Stimulated activated CD4-positive, alpha-beta T cell treated with anti-CD3 and anti-CD28 coated beads, Interleukin-4, amount 100 ng/mL, for 1 hour (primary cell): ENCODE measurements at places on chromosomes 4 and X.

DNA sequence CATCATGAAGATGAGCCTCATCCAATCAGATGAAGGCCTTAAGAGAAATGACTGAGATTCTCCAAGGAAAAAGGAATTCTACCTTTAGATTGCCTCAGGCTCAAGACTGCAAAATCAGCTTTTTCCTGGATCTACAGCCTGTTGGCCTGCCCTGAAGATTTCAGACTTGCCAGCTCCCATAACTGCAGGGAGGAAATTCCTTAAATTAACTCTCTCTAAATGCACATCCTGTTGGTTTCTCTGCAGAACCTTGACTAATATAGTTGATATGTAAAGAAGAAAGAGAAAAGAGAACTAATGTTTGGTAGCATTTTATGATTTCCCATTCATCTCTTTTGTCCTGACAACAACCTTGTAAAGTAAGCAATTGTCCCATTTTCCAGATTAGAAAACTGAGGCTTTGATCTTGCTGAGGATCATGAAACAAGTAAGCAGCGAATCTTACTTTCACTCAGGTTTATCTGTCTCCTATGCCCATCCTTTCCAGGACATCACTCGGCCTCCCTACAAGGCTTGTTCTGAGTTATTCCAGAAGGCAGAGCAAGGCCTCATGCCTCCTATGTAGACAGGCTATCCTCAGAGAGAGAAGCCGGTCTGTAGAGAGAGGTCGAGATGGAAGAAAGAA is 115.0 kb upstream of the LDB2 start:
- no peak for DNase-seq

- DNase-seq: no peak
Measured at GRCh38 chr4:38529189-38530115, 134.5 kb upstream of the KLF3 start.

GRCh38 chrX:11329021-11329420 is 35.8 kb downstream of the AMELX start:
- no peak for DNase-seq

GRCh38 chrX:124501586-124501985 is 155.2 kb downstream of the SH2D1A start:
- no peak for DNase-seq

GRCh38 chr4:153788413-153789276 is at the start of gene SFRP2:
SFRP2 (minus strand) TSS chr4:153789083; CDS start chr4:153788835, 248 bp downstream.
- DNase-seq: no peak

DNA sequence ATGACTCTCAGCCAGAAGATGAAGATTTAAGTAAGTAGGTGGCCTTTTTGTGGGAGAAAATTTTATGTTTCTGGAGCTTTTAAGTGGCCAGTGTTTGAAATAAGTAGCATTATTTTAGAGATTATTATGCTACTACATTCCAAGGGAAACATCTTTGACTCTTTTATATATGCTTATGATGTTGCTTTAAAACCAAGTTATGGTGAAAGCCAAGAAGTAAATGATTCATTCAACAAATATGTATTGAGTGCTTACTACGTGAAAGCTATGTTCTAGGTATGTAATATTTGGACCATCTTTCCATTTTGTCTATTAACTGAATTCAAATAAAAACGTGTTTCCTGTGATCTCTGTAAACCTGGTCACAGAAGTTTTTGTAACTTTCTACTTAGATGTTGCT is 58.3 kb downstream of the ZFX start:
- no peak for DNase-seq

GRCh38 chr4:111441687-111442086 is 703.6 kb upstream of the FAM241A start:
- no peak for DNase-seq

DNA sequence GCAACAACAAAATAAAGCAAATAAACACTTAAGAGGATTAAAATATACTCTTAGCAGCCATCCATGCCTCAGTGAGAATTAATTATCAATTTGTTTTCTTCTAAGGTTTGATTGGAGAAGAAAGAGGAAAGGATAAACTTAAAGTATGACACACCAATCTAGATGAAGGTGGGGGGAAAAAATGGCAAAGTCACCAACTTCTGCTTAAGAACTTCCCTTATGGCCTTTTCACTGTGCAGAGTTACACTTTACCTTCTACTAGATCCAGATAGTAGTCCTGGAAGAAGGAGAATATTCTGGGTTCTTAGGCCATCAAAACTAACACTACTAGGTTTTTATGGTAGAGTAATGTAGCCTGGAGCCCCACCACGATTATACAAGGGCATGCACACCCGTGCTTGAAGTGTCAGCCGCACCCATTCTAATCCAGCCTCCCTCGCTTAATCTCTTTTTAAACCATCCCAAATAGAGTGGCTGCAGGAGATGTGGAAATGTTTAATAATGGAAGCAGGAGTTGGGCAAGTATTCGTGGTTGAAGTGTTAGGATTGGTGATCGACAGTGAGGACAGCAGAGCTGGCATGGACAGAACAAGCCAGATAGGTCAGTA is 14.1 kb downstream of the ENPEP start:
- DNase-seq: no peak

- DNase-seq: no peak
Measured at GRCh38 chr4:3706111-3706511, 60.1 kb upstream of the ADRA2C start.

DNA sequence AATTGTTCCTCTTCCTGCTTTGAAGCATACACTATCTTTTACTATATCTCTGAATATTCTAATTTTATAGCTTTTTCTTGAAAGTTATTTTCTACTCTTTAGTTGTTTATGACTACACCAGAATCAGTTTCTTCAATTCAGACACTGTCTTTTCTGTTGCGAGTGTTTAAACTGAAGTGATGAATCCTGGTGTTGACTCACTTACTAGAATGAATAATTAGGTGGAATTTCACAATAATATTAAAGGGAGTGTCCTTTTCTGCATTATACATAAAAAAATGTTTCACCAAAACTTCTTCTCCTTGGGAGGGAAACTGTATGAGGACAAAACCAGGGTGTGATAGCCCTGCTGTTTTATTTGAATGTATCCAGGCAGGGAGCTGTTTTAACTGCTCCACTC is 1383.1 kb downstream of the C4orf33 start:
- no peak for DNase-seq

- no peak for DNase-seq
Measured at GRCh38 chr4:164252286-164252685, 501.6 kb upstream of the SMIM31 start.

DNA sequence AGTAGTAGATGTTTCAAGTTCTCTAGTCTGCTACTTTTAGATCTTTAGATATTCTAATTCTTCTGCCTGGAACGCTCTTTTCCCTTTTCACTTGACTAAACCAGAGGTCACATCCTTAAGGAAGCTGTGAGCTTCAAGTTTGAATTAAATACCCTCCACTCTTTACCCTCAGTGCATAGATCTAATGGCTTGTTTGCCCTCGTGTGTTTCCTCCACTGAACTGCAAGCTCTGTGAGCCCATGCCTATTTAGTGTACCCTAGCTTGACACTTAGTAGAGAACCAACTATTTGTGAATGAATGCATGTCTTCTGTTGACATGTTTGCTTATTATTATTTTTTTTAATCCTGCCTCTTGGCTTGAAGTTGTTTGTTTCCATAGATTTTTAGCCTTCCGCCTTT is 138.3 kb downstream of the PDE5A start:
- DNase-seq: no peak

DNA sequence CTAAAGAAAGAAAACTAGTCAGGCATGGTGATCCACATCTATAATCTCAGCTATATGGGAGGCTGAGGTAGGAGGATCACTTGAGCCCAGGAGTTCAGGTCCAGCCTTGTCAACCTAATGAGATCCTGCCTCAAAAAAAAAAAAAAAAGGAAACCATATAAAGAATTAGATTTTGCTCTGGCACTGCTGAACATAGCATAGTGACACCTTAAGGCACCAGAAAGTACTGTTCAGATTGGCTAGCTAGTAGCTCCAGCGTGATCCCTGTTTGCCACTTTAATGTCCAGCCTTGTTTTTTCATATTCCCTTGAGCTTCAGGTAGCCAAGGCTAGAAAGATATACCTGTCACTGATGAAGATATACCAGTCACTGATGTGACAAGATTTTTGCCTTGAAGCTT is 34.1 kb downstream of the EXOC1 start:
- DNase-seq: no peak

DNA sequence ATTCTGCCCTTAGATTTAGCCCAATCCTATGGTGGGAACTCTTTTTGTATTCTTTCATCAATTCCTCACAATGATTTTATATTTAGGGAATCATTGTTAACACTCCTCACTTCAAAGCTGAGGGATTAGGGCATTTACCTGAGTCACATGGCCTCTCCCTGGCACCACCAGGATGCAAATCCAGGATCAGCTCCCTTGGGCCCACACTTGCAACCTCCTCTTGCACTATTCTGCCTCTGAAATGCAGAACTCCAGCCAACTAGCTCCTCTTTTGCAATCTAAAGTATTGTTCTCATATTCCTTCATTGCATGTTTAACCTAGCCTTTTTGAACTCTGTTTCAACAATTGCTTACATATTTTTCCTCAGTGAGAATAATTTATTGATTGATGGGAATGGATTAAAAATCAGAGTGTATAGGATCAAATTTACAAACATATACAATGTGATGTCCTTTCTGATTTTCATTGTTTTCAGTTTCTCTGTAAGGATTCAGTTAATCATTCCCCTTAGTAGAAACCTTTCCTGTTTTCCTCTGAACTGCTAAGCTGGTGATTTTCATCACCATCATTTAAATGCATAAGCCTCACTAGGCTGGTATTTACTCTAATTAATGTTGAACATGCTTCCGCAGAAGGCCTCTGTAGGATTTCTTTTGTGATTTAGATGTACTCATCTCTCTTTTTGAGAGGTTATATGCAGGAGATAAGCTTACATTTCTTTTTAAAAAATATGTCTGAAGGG is 3.3 kb upstream of the RELL1 start:
- DNase-seq: no peak

DNA sequence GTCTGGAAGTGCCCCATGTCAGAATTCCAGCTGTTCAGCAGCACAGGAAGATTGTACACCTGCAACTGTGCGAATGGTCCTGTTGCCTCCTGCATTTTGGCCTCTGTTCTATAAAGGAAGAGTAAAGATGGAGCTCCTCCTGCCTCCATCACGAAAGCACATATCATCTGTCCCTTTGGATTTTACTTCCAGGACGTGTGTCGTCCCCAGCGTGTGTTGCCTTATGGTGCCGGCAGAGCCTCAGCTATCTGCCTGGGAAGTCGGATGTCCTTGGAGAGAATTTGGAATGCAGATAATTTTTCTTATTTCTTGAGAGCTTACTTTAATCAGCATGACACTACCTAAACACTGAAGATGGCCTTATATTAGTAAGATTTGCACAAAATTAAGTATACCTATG is 97.7 kb downstream of the GATB start:
- DNase-seq: no peak

DNA sequence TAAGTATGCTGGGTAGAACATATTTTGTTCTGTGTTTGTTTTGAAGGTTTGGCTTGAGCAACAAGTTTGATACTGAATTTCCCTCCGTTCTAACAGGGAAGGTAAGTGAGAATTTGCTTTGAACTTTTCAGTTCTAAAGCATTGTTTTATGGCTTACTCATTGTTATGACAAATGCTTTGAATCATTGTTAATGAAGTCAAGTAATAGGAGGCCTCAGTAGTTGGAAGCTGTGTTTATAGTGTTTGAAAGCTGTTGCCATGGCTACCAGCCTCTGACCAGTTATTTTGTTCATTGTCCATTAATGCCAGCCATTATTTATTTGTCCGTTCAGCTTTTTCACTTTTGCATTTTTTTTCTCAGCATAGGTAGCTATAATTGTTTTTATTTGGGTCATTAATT is 14.4 kb downstream of the CHIC1 start:
- DNase-seq: no peak

GRCh38 chr4:112739442-112739841 is 102.5 kb downstream of the LARP7 start:
- no peak for DNase-seq

DNA sequence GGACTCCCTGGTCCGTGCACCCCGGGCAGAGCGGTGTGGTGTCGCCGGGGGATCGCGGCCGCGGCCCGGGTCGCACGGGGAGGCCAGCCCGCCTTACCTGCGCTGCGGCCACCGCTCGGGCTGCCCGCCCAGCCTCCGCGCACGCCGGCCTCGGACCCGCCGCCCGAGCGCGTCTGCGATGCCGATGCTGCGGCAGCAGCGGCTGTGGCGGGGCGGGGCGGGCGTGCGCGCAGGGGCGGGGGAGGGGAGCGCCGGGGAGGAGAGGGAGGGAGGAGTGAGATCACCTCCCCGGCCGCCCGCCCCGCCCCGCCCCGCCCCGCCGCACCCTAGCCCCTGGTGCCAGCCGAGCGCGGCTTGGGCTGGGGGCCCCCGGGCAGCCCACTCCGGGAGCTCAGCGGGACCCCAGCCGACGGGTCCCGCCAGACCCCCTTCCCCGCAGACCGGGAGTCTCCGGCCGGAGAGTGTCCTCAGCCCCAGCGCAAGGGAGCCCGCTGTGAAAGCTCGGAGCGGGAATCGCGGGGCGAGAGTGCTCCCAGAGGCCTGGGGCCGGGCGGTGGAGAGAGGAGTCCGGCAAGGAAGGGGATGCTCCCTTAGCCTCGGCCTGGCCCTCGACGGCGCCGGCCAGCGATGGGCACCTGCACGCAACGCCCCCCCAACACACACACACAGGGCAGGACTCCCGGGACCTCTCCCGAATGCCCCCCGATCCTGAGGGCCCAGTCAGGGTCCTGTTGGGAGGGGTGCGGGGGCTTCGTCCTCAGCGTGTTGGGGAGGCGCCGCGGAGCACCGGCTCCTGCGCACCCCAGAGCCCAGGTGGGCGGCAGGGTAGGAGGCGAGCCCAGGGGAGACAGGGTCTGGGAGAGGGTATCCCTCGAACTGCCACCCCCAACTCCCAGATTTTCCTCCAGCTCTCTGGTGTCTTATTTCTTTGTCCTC is at the start of gene L1CAM:
TSS of gene L1CAM (minus strand) at position 206 of the 936 bp plus-strand sequence. CDS start 10,337 bp downstream, outside the sequence.
- DNase-seq: peak; percentile 44

DNA sequence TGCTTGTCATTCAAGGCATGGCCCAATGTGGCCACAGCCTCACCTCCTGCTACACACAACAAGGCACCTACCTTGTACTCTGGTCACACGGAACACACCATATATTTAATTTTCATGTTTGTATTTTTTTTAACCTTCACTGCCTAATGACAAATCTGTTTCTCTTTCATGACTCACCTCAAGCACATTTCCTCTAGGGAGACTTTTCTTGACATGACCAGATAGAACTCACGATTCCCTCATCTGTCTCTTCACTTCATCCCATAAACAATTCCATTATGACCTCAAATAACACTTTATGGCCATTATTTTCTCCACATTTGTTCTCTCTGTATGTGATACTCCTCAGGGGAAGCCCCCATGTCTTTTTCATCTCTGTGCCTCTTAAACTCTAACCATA is 11.1 kb downstream of the DRP2 start:
- DNase-seq: no peak

GRCh38 chrX:118181030-118181429 is 64.4 kb upstream of the KLHL13 start:
- DNase-seq: no peak
